Activated CD4-positive, CD25-positive, alpha-beta regulatory T cell treated with anti-CD3 and anti-CD28 coated beads, Interleukin-2, amount 50 U/mL, for 72 hours (primary cell): ENCODE measurements at places on chromosomes 7 and 10.

GRCh38 chr10:106609470-106610266, 554.8 kb downstream of the SORCS1 start:
- no peak for DNase-seq

GRCh38 chr10:22630234-22631174, 83.9 kb downstream of the PIP4K2A start:
- no peak for DNase-seq

DNA sequence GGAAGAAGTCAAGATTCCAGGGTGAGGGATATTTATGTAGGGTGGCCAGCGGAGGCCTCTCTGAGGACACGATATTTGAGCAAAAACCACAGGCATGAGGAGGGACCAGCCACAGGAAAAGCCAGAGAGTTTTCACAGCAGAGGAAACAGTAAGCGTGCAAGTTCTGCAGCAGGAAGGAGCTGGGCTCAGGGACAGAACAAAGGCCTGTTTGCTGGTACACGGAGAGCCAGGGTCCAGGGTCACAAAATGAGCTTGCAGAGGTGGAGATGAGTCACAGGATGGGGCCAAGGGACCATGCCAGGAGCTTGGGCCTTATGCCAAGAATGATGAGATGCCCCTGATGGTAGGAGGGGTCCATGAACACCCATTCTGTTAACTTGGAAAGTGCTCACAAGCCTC, 283.5 kb downstream of the PLXNA4 start:
- no peak for DNase-seq

DNA sequence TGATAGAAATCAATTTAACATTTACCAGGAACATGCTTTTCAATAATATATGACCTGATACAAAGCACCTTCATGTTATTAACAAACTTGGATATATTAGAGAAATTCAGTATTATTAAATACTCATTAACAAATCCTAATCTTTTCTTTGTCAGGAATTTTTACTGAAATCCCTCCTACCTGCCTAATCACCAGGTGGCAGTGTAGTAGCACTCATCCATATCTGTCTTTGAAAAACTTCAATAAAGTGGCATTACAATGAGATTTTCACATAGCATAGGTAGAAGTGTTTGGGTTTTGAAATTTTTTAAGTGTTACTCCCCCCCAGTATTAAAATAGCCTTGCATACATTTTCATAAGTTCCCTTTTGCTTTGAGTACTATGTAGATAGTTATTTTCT, 1246.6 kb upstream of the LRRN3 start:
- DNase-seq = no peak

GRCh38 chr7:157587805-157588560, 251.2 kb downstream of the DNAJB6 start:
- no peak for DNase-seq

- no peak for DNase-seq
These were observed 19.3 kb upstream of the SLC35G1 start for GRCh38 chr10:93874309-93875031.
